ENCODE measurements at places on chromosomes 3 and 15.

- DNase-seq, result no peak
These were observed 438.8 kb downstream of the FHIT start for GRCh38 chr3:60812502-60812901.

- DNase-seq, result no peak
These were observed 8.9 kb upstream of the SNX4 start for GRCh38 chr3:125528920-125529319.

GRCh38 chr15:57698243-57698642 lies 8.3 kb upstream of the POLR2M start:
- DNase-seq, result no peak

DNA sequence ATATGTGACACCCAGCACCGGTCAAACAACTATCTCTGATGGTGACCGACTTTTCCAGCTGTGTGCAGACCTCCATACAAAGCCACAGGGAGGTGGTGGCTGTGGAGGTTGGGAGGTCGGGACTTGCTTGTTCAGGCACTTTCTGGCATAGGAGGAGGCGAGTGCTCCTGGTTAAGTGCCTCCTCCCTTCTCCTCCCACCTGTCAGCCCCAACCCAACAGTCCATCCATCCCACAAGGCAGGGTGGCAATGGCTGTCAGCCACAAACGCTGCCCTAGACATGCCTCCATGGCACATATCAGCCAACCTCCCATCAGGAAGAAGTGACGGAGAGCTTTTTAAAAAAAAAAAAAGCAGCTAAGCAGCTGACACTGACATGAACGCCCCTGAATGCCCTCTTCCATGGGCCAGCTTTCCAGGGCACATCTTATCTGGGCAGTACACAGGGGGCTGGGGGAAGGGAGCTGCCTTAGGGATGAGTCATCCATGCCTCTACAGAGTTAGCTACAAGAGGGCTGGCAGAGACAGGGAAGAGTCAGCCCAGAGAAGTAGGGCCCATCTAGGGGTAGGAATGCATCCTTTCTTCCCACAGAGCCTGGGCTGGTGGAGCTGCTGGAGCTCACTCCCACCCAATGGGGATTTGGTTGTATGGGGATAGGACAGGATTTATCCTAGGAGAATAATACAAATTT lies 41.2 kb downstream of the CCDC12 start:
- no peak for DNase-seq

DNA sequence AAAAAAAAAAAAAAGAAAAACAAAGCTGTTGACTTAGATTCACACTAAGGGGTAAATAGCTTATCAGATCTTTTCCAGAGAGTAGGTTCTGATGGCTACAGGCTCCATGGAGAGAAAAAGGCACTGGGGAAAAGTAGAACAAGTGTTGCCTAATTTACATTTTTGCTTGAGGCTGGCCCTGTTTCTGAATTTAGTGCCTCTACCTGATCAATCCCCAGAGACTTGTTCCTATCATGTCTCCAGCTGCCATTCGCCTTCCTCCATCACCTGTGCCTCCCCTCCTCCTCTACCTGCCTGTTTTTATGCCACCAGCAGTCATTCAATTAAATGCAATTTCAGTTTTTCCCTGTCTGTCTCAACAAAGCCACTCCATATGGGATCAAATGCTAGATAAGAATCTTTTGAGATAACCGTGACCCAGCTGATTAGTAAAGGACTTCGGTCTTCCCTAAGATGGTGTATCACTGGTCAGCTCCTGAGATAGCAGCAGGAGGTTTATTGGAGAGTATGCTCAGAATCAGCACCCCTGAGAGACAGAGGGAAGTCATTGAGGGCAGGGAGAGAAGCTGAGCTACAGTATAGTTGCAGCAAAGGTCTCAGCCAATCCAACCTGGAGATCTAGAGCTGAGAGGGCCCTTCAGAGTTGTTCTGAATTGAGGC lies 88.1 kb upstream of the GADL1 start:
- DNase-seq, result no peak

DNA sequence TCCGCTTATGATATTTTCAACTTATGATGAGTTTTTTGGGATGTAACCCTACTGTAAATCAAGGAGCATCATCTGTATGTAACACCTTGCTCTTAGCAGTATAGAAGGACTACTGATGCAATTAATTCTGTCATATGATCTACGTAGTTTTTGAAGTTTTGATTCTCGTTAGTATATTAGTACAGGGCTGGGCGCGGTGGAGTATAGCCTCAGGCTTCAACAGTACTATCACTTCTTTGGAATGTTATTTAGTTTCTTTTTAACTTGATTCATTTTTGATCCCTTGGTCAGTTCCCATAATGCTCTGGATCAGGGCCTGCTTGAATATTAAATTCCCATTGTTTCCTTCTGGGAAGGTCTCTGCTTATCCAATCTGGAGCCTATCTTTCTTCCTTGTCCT lies 23.9 kb upstream of the AP4E1 start:
- DNase-seq, result no peak

DNA sequence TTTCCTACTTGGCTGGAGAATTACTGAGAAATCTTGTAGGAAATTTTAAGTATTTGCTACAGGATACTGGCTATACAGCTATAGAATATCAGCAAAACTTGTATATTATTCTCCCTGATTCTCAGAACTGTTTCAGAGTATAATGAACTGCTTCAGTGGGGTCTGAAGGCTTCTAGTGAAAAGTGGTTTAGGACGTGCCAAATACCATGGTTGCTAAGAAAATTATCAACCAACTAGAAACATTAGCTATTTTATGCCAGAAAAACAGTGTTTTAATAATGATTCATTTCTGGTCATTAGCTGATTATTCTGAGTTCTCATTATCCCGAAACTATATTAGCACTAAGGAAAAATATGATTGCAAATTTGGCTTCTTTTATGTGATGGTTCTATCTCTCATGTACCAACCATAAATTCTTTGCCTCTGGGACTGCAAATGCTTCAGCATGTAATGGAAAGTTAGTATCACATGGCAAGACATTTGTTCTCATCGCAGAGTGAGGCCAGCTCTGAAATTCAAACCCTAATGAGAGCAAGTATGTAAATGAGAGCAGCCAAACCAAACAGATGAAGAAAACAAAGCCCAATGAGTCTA lies 11.0 kb upstream of the TSC22D2 start:
- no peak for DNase-seq

DNA sequence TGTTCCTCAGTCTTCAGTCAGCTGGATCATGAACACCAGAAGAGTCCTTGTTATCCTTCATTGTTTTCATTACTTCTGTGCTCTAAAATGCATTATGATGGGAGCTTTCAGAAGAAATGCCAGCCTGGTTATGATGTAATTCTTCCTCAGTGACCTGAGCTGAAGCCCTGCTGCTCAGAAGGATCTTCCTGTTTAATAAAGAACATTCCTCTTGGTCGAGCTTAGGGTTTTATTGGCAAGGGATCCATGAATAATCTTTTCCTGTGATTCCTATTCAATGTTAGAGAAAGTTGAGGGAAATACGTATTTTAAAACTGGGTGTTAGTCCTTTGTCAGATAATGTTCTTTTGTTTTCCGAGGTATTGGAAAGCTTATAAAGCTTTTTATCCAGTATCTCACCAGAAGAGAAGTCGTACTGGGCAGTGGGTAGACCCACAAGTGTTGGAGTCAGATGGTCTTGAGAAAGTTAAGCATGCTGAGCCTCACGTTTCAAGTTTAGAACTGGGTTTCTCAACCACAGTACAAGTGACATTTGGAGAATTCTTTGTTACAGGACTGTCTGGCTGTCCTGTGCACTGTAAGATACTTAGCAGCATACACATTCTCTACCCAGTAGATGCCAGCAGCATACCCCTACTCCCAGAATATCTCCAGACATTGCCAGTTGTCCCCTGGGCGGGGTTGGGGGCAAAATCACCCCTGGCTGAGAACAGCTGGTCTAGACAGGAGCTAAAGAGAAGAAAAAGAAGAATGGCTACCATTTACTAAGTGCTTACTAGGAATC lies 212.3 kb upstream of the BHLHE40 start:
- no peak for DNase-seq

All from cerebellar cortex (tissue), 1 donor.